CD4-positive, alpha-beta T cell treated with Interleukin-15 for 1 hour (primary cell): ENCODE measurements at places on chromosomes 2 and 18.

DNA sequence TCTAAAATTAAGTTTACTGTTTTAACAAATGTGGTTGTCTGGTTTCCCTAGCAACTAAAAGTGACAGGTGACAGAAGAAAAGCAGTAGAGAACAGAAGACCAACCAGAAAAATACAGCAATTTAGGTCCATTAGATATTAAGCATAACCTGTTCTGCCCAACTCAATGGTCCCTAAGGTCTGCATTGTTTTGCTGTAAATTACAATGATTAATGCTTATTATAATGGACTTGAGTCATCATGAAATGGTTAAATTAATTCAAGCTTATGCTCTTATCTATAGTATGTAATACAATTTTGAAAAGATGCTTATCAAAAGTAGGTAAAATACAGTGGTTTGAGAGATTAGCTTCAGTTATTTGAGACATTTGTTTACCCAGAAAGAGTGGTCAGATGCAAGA lies 378.0 kb downstream of the GRB14 start:
- no peak for DNase-seq

DNA sequence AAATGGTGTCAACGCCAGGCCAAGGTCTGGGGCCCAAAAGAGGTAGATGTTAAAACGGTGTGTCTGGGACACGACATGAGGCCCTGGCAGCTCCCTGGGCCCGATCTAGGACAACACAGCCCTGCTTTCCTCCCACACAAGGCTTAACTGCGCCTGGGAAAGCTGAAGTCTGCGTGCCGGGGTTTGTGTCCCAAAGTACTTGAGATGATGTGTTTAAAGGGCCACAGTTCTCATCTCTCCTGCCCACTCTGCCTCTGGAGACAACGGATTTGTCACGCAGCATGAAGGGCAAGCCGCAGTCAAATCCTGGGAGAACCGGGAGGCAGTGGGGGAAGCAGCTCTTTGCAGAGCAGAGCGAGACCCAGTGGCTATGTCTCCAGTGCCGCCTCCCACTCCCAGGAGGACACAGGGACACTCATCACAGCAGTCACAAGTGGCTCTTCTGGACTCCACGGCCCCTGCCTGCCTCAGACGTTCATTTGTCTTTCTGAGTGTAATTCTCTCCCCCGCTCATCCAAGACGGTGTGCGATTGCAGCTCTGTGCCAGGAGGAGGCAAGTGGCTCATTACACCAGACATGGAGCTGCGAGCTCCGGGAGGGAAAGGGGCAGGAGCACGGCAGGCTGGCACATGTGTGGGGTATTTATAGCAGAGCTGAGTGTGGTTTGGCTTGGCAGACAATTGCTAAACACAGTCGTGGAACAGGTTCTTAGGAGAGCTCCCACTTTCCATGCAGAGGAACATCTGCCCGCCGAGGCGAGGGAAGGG lies 57.7 kb upstream of the SEMA4C start:
- no peak for DNase-seq

DNA sequence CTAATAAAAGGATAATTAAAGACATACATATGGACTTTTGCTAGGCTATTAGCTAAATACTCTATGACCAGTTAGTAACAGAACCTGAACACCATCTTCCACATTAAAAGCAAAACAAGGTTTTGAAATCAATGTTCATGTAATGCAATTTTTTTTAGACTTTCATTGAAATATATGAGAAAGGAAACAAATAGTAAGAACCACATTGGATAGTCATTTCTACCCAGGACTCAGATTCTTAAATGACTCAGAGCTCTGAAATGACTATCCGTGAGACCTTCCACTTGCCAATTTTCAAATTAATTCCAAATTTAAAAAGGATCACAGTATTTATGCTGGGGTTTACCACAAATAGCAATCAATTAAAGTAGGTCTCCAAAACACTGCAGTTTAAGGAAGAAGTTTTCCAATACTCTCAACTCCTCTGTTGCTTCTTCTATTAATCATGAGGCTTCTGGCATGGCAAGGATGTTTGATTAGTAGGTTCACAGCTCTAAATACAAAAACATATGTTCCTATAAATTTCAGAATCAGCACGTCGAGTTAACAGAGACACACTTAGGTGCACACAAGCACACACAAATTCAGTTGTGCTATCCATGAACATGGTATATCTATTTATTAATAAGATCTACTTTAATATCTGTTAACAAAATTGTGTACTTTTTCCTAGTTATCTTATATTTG lies 841.0 kb downstream of the RNF144A start:
- no peak for DNase-seq

DNA sequence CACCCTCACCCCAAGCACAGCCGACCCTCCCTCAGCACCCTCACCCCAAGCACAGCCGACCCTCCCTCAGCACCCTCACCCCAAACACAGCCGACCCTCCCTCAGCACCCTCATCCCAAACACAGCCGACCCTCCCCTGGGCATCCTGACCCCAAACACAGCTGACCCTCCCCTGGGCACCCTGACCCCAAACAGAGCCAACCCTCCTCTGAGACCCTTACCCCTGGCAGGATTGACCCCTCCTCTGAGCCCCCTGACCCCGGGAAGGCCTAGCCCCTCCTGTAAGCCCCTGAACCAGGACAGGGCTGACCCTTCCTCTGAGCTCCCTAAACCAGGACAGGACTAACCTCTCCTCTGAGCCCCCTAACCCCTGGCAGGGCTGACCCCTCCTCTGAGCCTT lies 84.4 kb upstream of the RAB6C start:
- no peak for DNase-seq

GRCh38 chr2:219081701-219082331 lies 21.1 kb upstream of the IHH start:
- no peak for DNase-seq

GRCh38 chr18:73778032-73778359 lies 369.6 kb downstream of the FBXO15 start:
- no peak for DNase-seq

DNA sequence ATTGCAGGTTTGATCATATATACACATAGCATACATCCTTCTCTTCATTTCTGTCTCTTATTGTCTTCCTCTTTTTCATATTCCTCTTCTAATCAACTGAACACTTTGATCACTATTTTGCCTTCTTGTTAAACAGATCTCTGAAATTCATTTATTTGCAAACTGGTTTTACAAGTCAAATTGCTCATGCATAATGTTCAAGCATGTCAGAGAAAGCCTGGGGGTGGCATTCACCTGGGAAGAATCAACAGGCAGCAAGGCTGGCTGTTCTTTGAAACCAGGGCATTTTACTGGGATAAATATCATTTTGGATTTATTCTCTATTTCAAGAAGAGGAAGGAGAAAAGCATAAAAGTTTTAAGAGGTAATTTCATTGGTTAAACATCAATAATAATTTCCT lies 66.9 kb upstream of the LRATD1 start:
- no peak for DNase-seq

DNA sequence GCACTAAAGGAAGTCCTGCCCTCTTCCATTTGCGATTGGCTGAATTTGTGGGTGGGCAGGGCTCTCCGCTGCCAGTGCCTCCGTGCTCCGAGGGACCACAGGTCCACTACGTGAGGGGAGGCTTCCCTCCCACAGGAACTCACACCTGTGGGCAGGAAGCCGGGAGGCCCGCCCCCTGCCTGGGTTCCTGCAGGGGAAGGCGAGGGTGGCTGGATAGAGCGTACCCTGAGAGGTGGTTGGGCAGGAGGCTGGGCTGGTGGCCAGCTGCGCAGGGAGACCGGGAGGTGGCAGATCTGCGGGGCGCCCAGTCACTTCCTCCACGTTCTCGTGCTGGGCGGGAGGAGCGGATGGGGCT lies 47.0 kb upstream of the PTH2R start:
- peak; percentile 32 for DNase-seq

DNA sequence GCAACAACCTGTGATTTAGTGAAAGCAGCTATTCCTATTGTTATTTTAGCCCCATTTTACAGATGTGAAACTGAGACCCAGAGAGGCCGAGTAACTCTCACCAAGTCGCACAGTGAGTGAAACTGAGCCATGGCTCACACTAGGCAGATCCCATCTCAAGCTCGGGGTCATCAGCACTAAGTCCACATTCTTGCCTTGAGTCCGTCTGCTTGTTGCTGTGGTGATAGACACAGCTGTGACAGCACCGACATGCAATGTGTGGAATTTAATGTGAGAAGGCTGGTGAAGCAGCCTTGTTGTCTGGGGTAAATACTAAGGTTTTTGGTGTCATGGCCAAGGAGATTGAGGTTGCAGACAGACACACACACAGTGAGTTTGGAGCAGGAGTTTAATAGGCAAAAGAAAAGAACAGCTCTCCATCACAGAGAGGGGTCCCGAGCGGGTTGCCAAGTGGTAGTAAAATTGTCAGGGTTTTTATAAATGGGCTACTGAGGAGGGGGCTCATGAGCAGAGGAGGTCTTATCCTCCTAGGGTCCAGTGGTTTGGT lies 40.2 kb upstream of the GMCL1 start:
- no peak for DNase-seq

DNA sequence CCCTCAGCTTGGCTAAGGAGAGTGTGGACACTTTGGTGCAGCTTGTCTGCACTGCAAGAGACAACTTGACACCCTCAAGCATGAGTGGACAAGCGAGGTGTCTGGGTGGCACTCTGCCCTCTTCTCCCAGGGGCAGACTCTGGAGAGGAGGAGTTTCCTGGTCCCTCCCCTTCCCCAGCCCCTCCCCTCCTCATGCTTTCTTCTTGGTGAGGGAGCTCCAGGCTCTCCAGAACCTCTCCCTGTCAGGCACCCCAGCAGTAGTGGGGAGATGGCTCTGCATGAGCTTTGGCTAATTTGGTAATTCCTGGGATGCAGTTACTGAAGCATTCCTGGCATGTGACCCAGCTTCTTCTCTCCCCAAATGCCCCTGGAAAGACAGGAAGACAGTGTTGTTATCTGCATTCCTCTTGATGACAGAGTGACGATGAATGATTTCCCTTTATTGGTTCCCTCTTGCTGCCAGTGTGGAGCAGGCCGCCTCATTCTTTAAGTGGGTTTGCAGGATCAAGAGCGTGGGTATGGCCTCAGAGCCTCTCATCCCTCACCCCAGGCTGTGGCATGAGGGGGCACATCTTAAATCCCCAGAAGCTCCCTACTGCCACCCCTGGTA lies 89.2 kb downstream of the STPG4 start:
- no peak for DNase-seq

DNA sequence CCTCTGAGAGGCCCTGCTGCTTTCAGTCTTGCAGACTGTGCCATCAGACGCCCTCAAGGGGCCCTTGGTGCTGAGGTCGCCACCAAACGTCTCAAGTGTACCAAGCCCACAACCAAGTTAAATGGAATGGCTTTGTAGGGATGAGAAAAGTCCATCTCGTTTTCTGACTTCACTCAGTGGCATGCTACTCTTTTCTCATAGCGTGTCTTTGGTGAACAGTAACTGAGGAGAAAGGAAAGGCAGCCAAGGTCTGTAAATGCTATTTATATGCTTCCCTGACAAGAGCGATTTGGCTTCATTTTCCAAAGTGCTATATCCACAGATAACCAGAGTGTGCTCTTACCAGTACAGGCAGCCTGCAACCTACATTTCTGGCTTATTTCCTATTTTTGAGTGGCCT lies 123.0 kb downstream of the MTX2 start:
- no peak for DNase-seq

DNA sequence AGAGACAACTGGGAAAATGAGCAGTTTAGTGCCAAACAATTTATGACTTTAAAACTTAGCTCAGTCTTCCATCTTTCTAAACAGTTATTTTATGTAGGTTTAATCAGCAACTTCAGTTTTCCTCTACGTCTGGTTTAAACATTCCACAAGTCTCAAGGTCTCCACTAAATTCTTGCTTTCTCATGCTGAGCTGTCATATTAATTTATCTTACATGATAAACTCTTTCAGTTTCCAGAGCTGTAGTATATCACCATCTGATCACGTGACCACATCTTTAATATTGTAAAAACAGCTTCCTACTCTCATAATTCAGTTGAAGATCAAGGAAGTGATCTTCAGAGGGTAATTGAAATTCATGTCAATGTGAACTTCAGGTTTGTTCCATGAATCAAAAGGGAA lies 158.6 kb downstream of the ZNF804A start:
- no peak for DNase-seq

- no peak for DNase-seq
Measured at GRCh38 chr18:31954349-31954748, 11.4 kb upstream of the TRAPPC8 start.

GRCh38 chr2:98240786-98241398 lies 105.4 kb upstream of the CNGA3 start:
- DNase-seq = no peak

DNA sequence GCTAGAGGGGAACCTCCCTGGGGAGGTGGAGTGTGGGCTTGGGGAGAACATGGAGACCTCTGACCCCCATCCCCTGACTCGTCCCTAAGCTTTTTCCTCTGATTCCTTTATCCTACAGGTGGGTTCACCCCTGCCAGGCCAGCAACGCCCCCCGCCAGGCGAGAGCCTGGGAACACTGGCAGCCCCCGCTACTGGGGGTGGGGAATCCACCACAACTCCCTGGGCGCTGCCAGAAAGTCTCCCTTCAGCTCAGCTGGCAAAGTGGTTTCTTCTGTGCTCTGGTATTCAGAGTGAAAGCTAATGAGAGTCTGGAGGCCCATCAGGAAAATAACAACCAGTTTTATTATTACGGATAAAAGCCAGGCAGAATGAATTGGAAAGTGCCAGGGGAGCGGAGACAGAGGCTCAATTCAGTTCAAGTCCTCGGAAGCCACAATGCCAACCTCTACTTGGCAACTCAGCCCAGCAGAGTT lies 2.8 kb downstream of the DIPK1C start:
- DNase-seq = no peak

- DNase-seq = no peak
Measured at GRCh38 chr2:158619496-158619895, 162.7 kb downstream of the PKP4 start.

GRCh38 chr2:15868704-15869103 lies 71.6 kb upstream of the MYCN start:
- no peak for DNase-seq

GRCh38 chr2:189442468-189442867 lies 1.2 kb downstream of the WDR75 start:
- no peak for DNase-seq

GRCh38 chr2:38892819-38893218 lies 3.1 kb downstream of the ARHGEF33 start:
- no peak for DNase-seq

GRCh38 chr2:86557836-86558235 lies 5.4 kb downstream of the CHMP3 start:
- no peak for DNase-seq

- DNase-seq = no peak
Measured at GRCh38 chr2:217062768-217063167, 202.9 kb upstream of the TNP1 start.
